ENCODE measurements at places on chromosomes 7 and 10.

DNA sequence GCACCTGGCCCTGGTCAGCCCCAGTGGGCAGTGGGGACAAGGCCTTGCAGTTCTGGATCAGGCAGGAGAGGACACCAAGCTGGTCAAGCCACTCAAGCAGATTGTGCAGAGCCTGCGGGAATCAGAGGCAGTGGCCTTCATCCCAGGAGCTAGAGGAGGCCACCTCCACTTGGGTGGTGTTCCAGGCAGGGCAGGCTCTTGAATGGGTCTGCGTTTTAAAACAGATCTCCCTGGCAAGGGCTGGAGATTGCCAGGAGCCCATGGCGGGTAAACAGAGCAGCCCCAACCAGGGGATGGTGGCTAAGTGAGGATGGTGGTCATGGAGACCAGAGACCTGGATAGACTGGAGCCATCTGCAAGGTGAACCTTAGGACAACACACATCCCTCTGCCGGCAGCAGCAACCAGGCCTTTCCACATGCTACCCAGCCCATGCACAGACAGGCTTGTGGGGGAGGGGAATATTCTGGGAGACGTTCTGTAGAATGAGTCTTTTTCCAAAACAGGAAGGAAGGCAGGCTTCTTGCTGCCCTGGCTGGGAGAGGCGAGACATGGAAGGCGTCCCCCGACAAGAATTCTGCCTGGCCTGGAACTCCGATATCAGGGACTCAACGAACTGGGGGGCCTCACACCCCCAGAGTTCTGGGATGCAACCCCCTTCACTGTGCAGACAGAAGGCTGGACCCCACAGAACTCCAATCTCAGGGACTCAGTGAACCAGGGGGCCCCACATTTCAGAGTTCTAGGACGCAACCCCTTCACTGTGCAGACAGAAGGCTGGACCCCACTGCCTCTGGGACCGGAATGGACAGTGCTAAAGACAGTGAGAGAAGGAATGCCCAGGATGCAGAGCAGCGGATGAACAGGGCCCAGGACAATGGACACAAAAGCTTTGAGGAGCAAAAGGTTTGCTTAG is 264.8 kb downstream of the PTPRN2 start:
- no peak for DNase-seq

DNA sequence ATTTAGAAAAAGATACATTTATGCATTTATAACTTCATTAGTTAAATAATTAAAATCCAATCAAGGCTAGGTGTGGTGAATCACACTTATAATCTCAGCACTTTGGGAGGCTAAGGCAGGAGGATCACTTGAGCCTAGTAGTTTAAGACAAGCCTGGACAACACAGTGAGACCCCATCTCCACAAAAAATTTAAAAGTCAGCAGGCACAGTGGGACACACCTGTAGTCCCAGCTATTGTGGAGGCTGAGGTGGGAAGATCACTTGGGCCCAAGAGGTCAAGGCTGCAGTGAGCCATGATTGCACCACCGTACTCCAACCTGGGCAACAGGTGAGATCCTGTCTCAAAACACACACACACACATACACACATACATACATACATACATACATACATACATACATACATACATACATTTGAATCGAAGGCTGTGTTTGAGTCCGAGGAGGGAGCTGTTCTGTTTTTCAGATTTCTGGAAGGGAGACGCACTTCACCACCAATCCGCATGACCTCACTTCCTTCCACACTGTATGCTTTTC is 30.1 kb downstream of the SFMBT2 start:
- DNase-seq, result no peak

DNA sequence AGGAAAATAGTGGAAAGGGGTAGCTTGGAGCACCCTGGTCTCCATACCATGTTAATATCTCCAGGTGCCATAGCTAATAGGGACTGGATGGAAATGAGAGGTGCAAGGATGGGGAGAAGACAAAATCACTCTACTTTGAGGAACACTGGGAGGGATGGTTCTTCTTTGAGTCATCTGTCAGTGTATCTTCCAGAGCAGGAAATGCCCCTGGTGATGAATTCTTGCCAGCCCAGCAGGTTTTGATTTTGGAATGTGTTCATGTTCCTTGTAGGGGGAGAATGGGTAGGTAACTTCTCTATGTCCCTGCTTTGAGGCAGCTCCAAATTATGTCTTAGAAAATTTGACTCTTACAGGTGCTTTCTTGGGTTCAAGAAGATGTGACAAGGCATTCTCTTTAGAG is 177.0 kb upstream of the GLI3 start:
- DNase-seq, result no peak

DNA sequence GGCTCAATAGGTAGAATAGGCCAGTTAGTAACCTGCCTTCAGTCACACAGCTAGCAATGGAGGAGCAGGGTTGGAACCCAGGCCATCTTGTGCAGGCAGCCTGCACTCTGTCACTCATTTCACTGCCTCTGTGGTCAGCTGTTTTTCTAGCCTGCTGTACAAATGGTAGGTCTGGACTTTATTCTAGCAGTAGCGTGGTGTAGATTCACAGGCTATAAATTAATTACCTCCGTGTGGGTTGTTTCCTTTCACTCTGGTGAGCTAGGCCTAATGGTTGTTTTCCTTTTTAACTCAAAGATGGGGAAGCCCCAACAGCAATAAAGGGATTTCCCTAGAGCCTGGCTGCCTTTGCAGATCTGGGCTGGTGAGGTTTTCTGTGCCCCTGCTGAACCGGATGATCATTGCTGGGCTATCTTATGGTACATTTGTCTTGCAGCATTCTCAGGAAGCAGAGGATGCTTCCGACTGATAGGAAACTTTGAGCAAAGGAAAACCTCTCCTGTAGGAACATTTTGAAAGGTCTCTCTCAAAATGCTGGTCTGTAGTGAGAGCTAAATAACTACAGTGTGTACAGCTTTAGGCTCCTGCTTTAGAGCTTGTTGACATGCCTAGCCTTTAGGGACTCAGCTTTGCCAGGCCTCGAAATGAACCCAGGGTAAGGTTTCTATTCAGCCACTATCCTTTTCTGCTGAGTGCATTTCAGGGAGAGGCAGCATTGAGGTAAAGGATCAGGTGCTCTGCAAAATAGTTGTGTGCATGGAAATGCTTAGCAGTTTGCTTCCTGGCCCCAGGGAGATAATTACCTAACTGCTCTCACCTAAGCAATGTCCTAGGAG is 157.4 kb downstream of the ST7 start:
- no peak for DNase-seq

- DNase-seq, result peak; percentile 99
Measured at GRCh38 chr7:74097937-74098614, 14.5 kb downstream of the LIMK1 start.

DNA sequence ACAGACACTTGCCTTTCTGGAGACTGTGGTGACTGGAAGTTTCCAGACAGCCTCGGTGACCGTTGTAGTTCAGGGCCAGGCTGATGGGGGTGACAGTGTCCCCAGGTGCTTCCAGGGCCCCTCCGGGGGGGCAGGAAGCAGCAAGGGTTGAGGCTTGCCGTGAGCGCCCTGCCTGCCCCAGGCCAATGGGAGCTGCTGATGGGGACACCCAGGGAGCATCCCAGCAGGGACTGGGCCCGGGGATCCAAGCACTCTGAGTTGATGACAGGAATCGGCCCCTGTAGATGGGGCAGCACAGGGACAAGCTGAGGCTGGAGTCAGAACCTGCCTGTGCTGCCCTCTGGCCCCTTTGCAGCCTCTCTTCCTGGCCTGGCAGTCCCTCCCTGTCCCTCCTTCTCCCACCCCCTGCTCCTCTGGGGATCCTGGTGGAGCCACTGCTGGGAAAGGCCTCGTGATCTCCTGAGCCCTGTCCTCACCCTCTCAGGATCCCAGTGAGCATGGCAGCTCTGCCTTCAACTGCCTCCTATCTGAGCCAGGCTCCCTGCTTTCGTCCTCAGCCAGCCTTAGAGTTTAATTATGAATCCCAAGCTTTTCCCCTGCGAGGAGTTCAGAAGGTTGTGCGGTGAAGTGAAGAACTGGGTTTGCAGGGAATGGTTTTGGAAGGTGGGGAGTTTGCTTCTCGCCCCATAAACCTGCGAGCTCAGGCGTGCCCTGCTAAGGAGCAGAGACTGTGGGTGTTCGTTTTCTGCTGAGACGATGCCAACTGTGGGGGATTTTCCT is 84.7 kb downstream of the ADCY1 start:
- DNase-seq, result no peak

- DNase-seq, result peak; percentile 26
Measured at GRCh38 chr10:86413046-86413728, 46.6 kb upstream of the GRID1 start.

GRCh38 chr10:29960261-29960660 is 99.1 kb downstream of the JCAD start:
- DNase-seq, result no peak

- no peak for DNase-seq
Measured at GRCh38 chr7:69588773-69589172, 9.5 kb upstream of the AUTS2 start.

GRCh38 chr10:29420744-29421143 is 131.9 kb downstream of the LYZL1 start:
- DNase-seq, result no peak

DNA sequence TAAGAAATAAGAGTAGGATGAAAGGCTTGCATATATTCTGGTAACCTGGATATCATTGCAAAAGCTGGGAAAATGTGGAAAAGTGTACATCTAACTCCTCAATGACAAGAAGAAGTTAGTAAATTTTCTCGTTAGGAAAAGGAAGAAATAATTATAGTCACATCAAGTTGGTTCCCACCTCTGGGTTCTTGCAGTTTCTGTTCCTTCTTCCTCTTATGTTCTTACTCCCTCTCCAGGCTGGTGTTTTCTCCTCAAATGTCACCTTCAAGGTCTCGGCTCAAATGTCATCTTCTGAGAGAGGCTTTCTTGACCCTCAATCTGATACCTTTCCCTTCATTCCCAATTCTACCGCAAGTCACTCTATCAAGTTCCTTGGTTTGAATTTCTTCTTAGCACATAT is 64.4 kb downstream of the ENTPD1 start:
- DNase-seq, result no peak

- no peak for DNase-seq
Measured at GRCh38 chr10:5450605-5451384, 38.4 kb downstream of the NET1 start.
